Caudate nucleus (tissue), 63 donors: ENCODE measurements at places on chromosomes 16 and 17.

- DNase-seq: no peak
These were observed 124.4 kb downstream of the SPECC1 start for GRCh38 chr17:20133517-20133916.

DNA sequence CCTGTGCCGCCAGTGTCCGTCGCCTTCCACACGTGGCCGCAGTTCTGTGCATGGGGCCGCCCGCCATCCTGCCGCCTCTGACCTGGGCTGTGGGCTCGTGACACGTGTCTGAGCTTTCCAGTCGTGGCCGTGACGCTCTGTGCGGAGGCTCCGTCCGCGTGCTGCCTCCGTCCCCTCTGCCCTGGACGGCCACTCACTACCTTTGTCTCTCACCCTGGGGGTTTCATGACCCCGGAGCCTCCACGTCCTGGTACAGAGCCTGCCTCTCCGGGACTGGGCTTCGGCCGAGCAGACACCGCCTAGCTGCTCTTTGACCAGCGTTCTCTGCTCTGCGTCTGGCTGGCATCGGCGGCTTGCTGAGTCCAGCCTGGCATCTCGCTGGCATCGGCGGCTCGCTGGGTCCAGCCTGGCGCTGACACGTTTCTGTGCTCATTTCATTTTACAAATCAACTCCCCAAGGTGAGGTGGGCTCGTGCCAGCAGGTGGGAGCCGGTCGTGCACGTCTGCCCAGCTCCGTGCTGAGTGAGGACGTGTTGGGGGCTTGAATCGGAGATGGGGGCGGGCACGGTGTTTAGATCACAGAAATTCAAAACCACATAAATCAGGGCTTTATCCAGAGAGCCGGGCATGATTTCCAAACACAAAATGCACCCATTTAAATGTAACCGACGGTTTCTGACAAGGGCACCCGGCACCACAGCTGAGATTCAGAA lies 44.3 kb upstream of the GNG13 start:
- no peak for DNase-seq

- no peak for DNase-seq
These were observed 560 bp downstream of the TELO2 start for GRCh38 chr16:1493746-1494094.

DNA sequence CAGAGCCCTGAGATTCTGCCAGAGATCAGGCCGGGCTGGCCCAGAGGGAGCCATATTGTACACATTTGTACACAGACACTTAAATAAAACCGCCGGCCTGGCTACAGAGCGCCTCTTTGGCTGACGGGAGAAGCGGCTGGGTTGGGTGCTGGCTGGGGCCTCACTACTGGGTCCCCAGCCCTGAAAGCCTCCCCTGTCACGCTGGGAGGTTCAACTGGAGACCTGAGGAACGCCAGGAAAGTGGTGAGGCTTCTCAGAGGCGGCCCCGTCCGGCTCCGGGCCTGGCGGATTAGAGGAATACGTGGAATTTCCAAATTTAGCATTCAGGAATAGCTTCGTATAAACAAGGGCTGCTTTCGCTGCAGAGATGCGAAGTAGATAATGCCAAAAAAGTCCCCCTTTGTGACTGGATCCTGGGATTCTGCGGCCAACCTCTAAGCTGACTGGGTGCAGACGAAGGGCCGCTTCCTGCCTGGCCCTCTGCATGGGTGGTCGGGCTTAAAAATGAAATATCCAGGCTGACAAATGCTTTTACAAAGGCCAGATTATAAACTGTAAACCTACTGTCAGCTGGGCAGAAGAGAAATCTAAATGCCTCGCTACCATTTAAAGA lies 252.4 kb downstream of the IRF8 start:
- no peak for DNase-seq
